Adrenal gland (tissue), 19 donors: ENCODE measurements at places on chromosomes 5 and 9.

GRCh38 chr9:5696884-5697283 lies 68.0 kb downstream of the RIC1 start:
- no peaks in the 10 kb centered on the region for H3K27me3 ChIP-seq
- no peak for DNase-seq
- H3K27ac ChIP-seq: no peak overlapping the region
- no peaks in the 10 kb centered on the region for H3K4me1 ChIP-seq
- no peaks in the 10 kb centered on the region for H3K36me3 ChIP-seq
- H3K4me3 ChIP-seq: no peak overlapping the region

DNA sequence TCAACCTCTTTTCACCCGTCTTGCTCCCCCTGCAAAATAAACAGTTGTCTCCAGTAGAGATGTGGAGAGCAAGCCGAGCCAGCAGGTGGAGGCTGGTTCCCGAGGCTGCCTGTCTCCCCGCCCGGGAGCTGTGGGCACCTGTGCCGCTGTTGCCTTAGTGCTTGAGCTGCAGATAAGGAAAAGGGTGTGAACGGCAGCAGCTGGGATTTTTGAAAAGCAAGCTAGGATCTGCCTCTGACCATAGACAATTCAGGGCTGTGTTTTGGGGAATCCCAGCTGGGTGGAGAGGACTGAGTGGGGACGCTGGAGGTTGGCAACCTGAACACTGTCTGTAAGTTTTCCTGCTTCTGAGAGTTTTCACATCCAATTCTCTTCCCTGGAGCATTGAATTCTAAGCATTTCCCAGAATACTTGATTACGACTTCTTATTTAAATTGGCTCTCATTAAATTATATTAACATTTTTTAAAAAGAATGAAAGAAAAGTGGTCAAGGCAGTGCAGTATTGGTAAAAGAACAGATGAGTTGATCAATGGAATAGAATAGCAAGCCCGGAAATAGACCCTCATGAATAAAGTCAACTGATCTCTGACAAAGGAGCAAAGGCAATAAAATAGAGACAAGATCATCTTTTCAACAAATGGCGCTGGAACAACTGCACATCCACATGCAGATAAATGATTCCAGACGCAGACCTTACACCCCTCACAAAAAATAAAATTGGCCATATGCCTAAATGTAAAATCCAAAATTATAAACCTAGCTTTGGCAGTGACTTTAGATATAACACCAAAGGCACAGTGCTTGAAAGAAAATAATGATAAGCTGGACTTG lies 9.7 kb downstream of the WNK2 start:
- peak; percentile 71 for DNase-seq
- no peak overlapping the region for H3K4me3 ChIP-seq
- H3K27ac ChIP-seq: no peak overlapping the region
- H3K4me1 ChIP-seq: no peaks in the 10 kb centered on the region
- H3K36me3 ChIP-seq: no peaks in the 10 kb centered on the region
- H3K27me3 ChIP-seq: no peaks in the 10 kb centered on the region

GRCh38 chr5:32254881-32255539 lies 57.7 kb downstream of the MTMR12 start:
- H3K27me3 ChIP-seq: no peaks in the 10 kb centered on the region
- H3K4me1 ChIP-seq: no peaks in the 10 kb centered on the region
- peaks cover 32% of the 10 kb centered on the region for H3K36me3 ChIP-seq
- H3K27ac ChIP-seq: peak overlapping the region; percentile 21
- no peak for DNase-seq

DNA sequence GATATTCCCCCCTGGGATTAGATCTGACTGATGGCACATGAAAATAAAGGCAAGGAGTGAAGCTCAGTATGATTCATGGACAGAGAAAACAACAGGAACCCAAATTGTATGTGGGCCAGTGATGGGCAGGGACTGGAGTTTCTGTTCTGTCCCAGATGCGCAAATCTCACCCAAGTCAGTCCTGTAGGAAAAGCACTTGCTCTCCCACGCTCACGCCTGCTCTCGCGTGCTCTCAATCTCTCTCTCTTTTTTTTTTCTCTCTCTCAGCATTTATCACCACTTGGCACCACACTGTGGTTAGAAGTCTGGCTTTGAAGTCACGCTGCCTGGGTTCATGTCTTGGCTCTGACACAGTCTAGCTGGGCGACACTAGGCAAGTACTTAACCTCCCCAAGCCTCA lies 106.5 kb upstream of the LRRTM2 start:
- no peaks in the 10 kb centered on the region for H3K27me3 ChIP-seq
- no peak overlapping the region for H3K27ac ChIP-seq
- no peaks in the 10 kb centered on the region for H3K36me3 ChIP-seq
- no peak overlapping the region for H3K4me3 ChIP-seq
- no peak for DNase-seq

DNA sequence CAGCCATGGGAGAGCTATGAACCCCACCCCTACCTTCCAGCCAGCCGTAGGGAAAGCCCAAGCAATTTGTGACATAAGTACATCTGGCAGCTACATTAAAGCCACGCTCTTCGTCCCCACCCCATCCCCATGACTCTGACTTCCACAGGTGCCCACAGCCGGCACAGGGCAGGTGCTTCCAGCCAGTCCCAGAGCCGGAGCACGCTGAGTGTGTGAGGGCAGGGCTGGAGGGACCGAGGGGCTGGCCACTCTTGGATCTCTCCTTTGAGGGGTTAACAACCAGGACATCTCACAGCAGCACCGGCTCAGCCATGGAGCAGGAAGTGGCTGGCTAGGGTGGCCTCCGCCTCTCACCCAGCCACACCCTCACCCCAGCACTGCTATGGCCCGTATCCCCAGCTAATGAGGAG lies 2.4 kb upstream of the FAM78A start:
- H3K4me3 ChIP-seq: no peak overlapping the region
- H3K27ac ChIP-seq: no peak overlapping the region
- H3K27me3 ChIP-seq: no peaks in the 10 kb centered on the region
- H3K4me1 ChIP-seq: no peaks in the 10 kb centered on the region

- H3K4me1 ChIP-seq: peaks cover 21% of the 10 kb centered on the region
- no peaks in the 10 kb centered on the region for H3K36me3 ChIP-seq
- no peaks in the 10 kb centered on the region for H3K27me3 ChIP-seq
- peak; percentile 93 for DNase-seq
- H3K4me3 ChIP-seq: no peak overlapping the region
Observed at GRCh38 chr5:173781816-173782670, 106.1 kb upstream of the CPEB4 start.

GRCh38 chr9:99421369-99421768 lies 199.3 kb downstream of the SEC61B start:
- no peaks in the 10 kb centered on the region for H3K27me3 ChIP-seq
- no peaks in the 10 kb centered on the region for H3K36me3 ChIP-seq
- no peaks in the 10 kb centered on the region for H3K4me1 ChIP-seq
- no peak overlapping the region for H3K4me3 ChIP-seq
- H3K27ac ChIP-seq: no peak overlapping the region

DNA sequence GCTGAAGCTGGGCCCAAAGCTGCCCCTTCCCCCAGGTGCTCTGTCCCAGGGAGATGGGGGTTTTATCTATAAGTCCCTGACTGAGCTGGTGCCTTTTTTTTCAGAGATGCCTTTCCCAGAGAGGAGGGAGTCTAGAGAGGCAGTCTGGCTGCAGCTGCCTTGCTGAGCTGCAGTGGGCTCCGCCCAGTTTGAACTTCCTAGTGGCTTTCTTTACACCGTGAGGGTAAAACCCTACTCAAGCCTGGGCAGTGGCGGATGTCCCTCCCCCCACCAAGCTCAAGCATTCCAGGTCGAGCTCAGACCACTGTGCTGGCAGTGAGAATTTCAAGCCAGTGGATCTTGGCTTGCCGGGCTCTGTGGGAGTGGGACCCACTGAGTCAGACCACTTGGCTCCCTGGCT lies 41.3 kb downstream of the CAVIN4 start:
- H3K4me3 ChIP-seq: no peak overlapping the region
- no peaks in the 10 kb centered on the region for H3K27me3 ChIP-seq
- no peaks in the 10 kb centered on the region for H3K36me3 ChIP-seq
- H3K4me1 ChIP-seq: no peaks in the 10 kb centered on the region
- H3K27ac ChIP-seq: no peak overlapping the region
- DNase-seq: no peak

DNA sequence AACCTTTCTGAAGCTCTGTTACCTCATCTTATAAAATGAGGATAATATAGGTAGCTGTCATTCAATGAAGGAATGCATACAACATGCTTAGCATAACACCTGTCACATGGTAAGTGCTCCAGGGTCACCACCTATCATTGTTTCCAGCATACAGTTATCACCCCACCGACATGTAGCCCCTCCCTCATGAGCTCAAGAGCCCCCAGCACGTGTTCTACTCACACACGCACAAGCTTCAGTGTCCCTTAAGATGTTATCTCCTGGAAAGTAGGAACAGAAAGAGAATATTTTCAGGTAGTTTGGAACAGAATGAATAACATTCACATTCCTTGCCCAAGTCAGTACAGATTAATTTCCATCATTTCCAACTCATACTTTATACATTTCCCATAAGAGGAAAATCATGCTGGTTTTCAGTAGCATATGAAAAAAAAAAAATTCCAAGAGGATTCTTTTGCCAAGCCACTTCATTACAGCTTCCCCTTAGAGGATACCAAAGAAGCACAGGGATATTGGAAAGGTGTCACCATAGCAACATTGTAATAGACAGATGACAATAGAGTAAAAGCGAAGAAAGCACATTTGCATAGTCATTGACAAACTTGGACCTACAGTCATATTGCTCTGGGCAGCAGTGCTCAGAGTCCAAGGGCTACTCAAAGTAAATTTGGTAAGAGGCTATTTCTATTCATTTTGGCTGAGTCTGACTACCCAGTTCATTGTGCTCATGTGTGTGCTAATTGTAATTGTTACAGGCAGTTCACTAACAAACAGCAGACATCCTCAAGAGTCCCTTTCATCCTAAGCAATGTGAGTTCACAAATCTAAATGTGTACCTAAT lies 1.5 kb upstream of the MOB3B start:
- no peak overlapping the region for H3K27ac ChIP-seq
- DNase-seq: no peak
- no peaks in the 10 kb centered on the region for H3K36me3 ChIP-seq
- H3K27me3 ChIP-seq: no peaks in the 10 kb centered on the region

- peaks cover 31% of the 10 kb centered on the region for H3K4me1 ChIP-seq
- DNase-seq: no peak
- H3K36me3 ChIP-seq: no peaks in the 10 kb centered on the region
- H3K4me3 ChIP-seq: no peak overlapping the region
Observed at GRCh38 chr9:91814201-91814600, 135.8 kb downstream of the ROR2 start.
